ENCODE measurements at places on chromosomes 12 and 14. TPM values are rescaled to one million over a fixed set of nuclear protein-coding genes. Genes with fewer than 3 reads are reported as not detected.

The SYNDIG1L gene
- not detected for total RNA-seq

The C1R gene
- 5.3 TPM for total RNA-seq

GRCh38 chr12:123105211-123105826 is 45.6 kb downstream of the PITPNM2 start:
- peak overlapping the region; percentile 93 for H3K27ac ChIP-seq
- H3K36me3 ChIP-seq: peaks cover 2% of the 10 kb centered on the region
- no peak overlapping the region for H3K4me3 ChIP-seq
- H3K27me3 ChIP-seq: no peaks in the 10 kb centered on the region

GRCh38 chr14:104749111-104749649 is 3.8 kb upstream of the SIVA1 start:
- H3K27ac ChIP-seq: no peak overlapping the region
- no peak for DNase-seq
- H3K36me3 ChIP-seq: no peaks in the 10 kb centered on the region

DNA sequence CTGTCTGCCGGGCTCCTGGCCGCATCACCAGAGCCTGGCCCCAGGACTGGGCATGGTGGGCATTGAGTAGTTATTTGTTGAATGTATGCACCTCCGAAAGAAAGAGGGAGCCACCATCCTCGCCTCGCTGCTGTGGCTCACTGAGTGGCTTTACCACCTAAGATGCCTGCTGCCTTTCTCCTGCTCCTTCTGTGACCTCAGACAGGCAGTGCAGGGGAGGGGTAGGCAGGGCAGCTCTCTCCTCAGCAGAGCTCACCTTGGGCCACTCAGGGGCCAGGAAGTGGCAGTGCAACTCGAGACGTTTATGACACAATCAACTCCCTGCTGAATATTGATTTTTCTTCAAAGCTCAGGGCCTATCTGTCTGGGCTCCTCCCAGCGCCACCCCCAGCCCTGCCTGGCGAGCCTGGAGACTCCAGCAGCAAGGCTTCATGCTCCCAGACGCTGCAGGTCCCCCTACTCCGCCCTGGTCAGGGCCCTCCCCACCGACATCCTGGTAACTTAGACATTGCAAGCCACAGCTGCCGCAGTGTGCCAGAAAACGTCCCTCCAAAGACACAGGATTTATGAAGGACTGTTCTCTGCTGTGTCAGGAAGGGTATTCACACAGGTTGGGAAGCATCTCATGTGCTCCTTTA is 84.3 kb upstream of the DIO3 start:
- H3K4me3 ChIP-seq: no peak overlapping the region
- no peaks in the 10 kb centered on the region for H3K36me3 ChIP-seq
- H3K4me1 ChIP-seq: no peaks in the 10 kb centered on the region
- H3K27me3 ChIP-seq: no peaks in the 10 kb centered on the region
- no peak for DNase-seq

Data from activated CD8-positive, alpha-beta memory T cell treated with anti-CD3 and anti-CD28 coated beads, Interleukin-2, amount 10 ng/mL, durations not matched to agents 7 days and 5 days (primary cell).